ENCODE measurements at places on chromosomes 7 and 10.

- DNase-seq, result no peak
Observed at GRCh38 chr10:27664461-27664860, 81.2 kb downstream of the MKX start.

- DNase-seq, result no peak
Observed at GRCh38 chr10:109838592-109839244, 84.6 kb downstream of the XPNPEP1 start.

- no peak for DNase-seq
Observed at GRCh38 chr7:45700556-45700955, 126.4 kb downstream of the ADCY1 start.

GRCh38 chr7:96695581-96695980 is 14.1 kb downstream of the SEM1 start:
- no peak for DNase-seq

GRCh38 chr7:53518319-53518718 is 482.9 kb downstream of the POM121L12 start:
- DNase-seq, result no peak

DNA sequence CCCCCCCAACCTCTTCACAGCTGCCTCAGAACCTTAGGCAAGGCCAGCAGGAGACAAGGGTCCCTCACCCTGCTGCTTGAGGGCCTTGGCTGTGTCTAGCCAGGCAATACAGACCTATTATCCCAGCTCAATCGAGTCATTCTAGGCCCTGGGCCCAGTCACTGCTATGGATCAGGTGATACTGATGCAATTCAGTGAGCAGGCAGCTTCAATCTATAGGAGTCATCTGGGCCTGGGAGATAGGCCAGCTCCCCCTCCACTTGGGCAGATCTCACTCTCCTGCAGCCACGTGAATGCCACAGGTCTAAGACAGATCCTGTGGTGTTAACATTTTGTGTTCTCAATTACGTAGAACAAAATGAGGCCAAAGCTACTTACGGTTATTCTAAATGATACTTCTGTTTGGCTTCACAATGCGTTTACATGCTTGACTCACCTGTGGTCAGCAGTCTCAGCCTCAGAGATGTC is 68.0 kb upstream of the LRRC4 start:
- DNase-seq, result no peak

- no peak for DNase-seq
Observed at GRCh38 chr7:66771795-66772194, 31.3 kb downstream of the RABGEF1 start.

DNA sequence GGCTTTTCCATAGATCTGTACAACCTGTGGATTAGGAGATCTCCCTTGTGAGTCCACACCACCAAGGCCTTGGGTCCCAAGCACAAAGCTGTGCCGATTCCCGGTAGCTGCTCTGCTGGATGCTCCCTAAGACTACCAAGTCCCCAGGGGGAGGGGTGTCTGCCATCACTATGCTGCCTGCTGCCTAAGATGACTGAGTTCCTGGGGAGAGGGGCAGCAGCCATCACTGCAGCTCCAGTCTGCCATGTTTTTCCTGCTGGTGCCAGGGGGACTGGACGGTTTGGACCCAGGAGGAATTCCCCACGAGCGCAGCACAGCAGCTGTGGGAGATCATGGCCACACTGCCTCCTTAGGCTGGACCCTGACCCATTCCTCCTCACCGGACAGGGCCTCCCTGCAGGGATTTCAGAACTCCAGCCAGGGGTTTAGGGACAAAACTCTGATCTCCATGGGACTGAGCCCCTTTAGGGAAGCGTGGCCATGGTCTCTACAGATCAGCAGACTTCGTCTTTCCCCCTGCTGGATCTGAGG is 1049.8 kb downstream of the SORCS1 start:
- no peak for DNase-seq
